Neuronal stem cell (in vitro differentiated cells): ENCODE measurements at places on chromosomes 11 and 22.

- DNase-seq, result no peak
Measured at GRCh38 chr11:33860926-33861325, 30.9 kb downstream of the LMO2 start.

GRCh38 chr11:27277843-27278242 lies 85.2 kb downstream of the CCDC34 start:
- DNase-seq, result no peak

GRCh38 chr22:17476838-17477237 lies 86.5 kb upstream of the SLC25A18 start:
- DNase-seq, result no peak

GRCh38 chr22:41925783-41926460 lies 684 bp downstream of the TNFRSF13C start:
- DNase-seq, result no peak

DNA sequence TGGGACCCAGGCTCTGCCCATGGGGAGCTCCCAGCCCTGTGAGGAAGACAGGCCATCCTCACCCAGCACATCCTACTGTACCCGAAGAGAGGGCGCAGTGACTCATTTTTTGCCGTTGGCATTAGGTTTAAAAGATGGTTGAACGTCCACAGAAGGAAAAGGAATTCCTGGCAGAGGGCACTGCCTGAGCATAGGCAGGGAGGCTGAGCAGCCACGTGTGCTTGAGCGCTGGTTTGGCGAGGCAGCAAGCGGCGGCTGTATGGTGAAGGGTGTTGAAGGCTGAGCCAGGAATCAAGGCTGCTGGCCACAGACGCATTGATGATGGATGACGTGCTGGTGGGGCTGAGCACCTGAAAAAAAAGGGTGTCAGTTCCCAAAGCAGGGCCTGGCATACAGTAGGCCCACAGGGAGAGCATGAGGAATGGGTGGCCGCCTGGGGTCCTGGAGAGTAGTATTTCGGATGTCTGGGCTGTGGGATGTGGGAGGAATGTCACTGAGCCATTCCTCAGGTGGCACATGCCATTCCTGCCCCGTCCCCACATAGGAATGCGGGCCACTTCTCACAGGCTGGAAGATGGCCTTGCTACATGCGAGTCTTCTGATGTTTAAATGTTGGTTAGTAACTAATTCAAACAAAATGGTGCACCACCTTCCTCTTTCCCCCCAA lies 112.5 kb downstream of the KIAA1671 start:
- DNase-seq, result no peak

DNA sequence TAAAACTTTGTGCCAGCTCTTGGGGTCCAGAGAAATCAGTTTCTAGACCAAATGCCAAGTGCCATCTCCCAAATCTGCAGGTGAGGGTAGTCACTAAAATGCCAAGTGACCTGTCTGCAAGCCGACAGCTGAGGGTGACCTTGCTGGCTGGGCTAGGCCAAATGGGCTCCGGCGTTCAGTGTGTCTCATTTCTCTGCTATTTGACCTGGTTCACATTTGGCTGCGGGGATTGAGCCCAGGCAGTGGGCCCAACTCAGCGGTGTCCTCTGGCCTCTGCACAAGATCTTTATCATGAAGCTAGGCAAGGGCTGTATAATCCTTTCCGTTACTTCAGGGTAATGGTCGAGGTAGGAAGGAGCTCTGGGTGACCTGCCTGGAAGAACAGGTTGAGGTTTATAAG lies 87.5 kb downstream of the SNX19 start:
- no peak for DNase-seq

GRCh38 chr22:27116312-27117086 lies 459.1 kb downstream of the MIAT start:
- no peak for DNase-seq
